ENCODE measurements at places on chromosomes 16 and 17.

- DNase-seq, result no peak
Measured at GRCh38 chr16:81357711-81358260, 43.0 kb downstream of the GAN start.

DNA sequence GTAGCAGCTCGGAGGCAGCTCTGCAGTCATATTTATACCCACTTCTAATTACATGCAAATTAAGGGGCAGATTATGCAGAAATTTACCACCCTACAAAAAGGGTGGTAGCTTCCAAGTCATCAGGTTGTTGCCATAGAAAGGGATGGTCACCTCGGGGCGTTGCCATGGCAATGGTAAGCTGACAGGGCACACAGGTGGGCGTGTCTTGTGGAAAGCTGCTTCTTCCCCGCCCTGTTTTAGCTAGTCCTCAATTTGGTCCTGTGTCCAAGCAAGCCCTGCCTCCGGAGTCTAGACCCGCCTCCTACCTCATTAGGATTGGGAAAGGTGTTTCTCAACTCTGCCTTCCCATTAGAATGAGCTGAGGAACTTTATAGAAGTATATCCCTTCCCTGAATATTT lies 98.7 kb downstream of the HS3ST2 start:
- DNase-seq, result no peak

- no peak for DNase-seq
Measured at GRCh38 chr17:34201767-34202166, 53.3 kb upstream of the CCL2 start.

- no peak for DNase-seq
Measured at GRCh38 chr17:57342963-57343589, 86.8 kb downstream of the MSI2 start.

Data from NCI-H510A treated with DMSO at 0.1 percent for 48 hours (cell line).